ENCODE measurements at places on chromosomes 4 and X. TPM values are rescaled to one million over a fixed set of nuclear protein-coding genes. Genes with fewer than 3 reads are reported as not detected.

Gene PNMA6A
- 3.0 TPM for total RNA-seq

DNA sequence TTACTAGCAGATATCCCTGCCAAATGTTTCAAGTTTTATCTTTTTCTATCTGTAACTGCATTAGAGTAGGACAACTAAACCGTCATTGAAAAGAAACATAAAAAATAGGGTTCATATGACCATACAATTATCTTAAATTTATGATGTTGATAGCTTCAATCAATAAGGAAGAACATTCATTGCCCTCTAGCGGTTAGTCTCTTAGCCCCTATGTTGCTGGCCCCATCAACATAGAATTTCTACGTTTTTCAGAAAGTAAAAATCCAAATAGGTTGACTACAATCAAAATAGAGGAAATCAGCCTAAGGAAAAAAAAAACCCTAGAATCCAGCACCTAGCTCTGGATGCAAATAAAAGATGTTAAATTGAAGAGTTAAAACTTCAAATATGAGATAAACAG lies 225.1 kb upstream of the ITM2A start:
- no peak for DNase-seq

GRCh38 chr4:36363024-36363423 lies 81.6 kb downstream of the DTHD1 start:
- DNase-seq: no peak

- DNase-seq: no peak
These were observed 17.7 kb upstream of the XKRX start for GRCh38 chrX:100946299-100946927.

Gene S100G
- total RNA-seq: not detected
